ENCODE measurements at places on chromosomes 7 and 10.

GRCh38 chr10:4701016-4701415 lies 125.0 kb upstream of the AKR1E2 start:
- no peak for DNase-seq

DNA sequence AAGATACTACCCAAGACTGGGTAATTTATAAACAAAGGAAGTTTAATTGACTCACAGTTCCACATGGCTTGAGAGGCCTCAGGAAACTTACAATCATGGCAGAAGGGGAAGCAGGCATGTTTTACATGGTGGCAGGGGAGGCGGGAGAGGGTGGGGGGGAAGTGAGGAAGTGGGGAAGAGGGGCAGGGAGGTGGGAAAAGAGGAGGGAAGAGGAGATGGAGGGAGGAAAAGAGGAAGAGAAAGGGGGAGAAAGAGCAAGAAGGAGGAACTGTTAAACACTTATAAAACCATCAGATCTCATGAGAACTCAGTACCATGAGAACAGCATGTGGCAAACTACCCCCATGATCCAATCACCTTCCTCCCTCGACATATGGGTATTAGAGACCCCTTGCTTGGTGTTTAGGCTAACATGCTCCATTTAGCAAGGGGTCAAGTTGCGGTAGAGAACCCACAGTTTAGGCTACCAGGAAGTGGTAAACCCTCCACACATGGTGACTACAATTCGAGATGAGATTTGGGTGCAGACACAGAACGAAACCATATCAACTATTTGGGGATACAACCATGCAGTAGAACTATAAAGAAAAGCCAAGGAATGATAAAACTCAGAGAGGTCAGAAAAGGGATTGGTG lies 3.5 kb upstream of the LMBR1 start:
- no peak for DNase-seq

GRCh38 chr10:48399056-48399541 lies 92.6 kb downstream of the MAPK8 start:
- no peak for DNase-seq

DNA sequence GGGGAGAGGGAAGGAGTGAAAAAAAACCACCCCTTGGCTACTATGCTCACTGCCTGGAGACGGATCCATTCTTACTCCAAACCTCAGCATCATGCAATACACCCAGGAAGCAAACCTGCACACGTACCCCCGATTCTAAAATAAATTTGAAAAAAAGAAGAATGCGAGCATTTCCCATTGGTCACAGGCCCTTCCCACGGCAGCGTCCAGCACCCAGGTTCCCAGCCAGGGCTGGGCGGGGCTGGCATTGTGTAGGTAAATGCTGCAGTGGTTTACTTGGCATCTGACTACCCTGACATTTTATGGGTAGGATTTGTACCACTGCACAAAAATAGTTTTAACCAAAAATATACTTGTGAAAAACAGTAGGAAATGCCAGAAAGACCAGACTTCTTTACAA lies 418.9 kb downstream of the DNAJB6 start:
- DNase-seq: no peak

DNA sequence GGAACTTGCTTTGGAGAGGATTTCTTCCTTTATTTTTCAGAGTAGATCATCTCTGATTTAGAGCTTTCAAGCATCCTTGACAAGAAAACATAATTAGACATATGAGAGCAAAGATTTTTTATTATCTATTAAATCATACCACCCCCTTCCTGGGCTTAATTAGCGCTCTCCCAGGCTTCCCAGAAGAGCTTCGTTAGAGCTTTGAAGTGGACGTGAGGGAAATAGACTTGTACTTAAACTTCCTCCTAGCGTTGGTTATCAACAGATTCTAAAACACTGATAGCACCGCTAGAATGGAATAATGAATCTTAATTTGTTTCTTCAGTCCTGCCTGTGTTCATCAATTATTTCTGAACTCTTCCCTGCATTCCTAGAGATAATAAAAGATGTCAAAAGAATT lies 173.9 kb upstream of the STK17A start:
- DNase-seq: no peak

- DNase-seq: no peak
These were observed 3.4 kb upstream of the SMARCD3 start for GRCh38 chr7:151251689-151252560.

GRCh38 chr10:52940921-52941320 lies 168.3 kb upstream of the MBL2 start:
- no peak for DNase-seq

- no peak for DNase-seq
These were observed at the start of gene SUN3 for GRCh38 chr7:48028938-48029337. SUN3 (minus strand) TSS chr7:48029107; CDS start chr7:48028938, 169 bp downstream.

DNA sequence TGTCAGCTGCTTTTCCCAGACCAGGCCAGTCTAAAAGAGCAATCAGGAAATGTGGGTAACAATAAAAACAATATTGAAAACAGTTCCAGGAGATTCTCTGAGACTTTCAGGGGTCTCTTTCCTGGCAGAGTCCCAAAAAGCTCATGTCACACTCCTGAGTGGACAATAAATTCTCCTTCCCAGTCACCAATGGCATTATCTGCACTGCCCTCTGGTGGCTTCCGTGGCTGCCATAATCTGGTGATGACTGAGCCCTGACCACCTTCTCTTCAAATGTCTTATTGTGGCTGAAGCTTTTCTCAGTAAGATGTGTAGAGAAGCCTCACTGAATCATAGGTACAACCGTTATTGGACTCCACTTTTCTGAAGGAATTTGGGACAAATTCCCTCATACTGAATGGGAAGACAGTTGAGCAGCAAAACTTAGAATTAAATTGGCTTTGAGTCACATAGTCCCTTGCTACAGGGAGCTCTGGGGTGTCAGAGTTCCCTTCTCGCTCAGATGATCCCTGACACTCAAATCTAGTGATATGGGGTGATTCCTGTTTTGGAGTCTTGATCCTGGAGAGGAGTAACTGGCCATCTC lies 24.4 kb upstream of the ASAH2 start:
- peak; percentile 5 for DNase-seq

GRCh38 chr10:64067009-64067606 lies 545.9 kb downstream of the REEP3 start:
- no peak for DNase-seq

DNA sequence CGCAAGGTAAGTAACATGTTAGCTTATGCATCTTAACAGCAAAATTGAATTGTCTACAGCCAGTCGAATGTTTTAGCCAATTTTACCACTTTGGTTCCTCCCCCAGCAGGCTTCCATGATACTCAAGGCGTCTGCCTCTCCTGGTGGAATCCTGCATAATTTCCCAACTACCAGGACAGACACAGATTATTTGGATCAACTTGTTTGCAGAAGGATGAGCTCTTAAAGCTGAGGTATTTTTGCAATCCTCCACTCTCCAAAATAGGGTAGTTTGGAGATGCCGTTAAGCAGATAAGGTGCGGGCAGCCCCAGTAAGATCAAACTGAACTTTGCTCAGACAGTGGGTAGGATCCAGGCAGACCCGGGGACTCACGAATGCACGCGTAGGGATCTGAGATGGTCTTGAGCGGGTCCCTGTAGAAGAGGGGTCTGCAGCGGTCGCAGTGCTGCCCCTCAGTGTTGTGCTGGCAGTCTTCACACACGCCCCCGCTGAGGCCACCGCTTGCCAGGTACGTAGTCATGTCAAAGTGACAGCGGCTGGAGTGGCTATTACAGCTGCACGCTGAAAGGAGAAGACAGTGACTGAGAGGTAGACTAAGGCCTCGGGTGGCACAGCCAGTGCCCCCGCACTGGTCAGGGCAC lies 27.4 kb downstream of the LAMB4 start:
- no peak for DNase-seq

- no peak for DNase-seq
These were observed 64.2 kb upstream of the DNAJB6 start for GRCh38 chr7:157272351-157273207.

GRCh38 chr7:4297918-4298219 lies 384.2 kb upstream of the FOXK1 start:
- DNase-seq: no peak

DNA sequence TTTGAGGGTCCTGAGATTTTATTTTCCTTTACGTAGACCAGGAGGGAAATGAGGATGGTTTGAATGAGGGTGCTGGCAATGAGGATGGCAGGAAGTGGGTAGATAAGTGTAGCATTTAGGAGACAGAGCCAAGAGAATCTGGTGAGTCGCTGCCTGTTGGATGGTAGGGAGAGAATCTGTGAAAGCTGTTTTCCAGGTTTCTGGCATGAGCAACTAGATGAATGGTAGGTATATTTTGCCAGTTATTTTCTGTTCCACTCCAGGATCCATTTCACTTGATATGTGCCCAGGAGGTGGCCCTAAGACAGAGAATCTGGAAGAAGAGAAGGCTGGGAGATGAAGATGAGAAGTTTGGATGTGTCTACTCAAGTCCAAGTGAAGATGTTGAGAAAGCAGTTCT lies 63.3 kb upstream of the VIPR2 start:
- no peak for DNase-seq

DNA sequence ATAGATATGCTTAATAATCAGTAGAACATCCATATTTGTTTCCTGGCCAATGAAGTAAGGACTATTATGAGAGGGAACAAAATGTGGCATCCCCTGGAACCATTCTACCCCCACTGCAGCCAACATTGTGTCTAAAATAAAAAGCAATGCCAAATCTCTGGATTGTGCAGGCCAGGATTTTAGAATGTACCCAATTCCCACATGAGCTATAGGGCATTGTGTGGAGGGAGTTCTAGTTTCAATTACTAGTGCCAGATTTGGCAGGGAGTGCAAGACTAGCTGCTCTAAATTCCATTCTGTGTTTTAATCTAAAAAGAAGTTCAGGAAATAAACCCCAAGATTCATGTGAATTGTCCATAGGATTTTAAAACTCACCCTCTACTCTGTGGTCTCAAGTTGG lies 112.3 kb downstream of the HGF start:
- DNase-seq: no peak

DNA sequence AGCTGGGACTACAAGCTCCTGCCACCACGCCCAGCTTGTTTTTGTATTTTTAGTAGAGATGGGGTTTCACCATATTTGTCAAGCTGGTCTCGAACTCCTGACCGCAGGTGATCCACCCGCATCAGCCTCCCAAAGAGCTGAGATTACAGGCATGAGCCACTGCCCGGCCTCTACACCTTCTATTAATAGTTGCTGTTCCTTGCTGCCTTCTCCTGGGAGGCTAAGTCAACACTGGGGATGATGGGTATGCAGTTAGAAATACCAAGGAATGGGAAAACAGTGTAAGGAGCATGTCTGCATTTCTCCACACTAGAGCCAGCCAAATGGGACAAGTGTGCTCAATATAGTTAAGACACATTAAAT lies 97.3 kb upstream of the PDLIM1 start:
- no peak for DNase-seq

DNA sequence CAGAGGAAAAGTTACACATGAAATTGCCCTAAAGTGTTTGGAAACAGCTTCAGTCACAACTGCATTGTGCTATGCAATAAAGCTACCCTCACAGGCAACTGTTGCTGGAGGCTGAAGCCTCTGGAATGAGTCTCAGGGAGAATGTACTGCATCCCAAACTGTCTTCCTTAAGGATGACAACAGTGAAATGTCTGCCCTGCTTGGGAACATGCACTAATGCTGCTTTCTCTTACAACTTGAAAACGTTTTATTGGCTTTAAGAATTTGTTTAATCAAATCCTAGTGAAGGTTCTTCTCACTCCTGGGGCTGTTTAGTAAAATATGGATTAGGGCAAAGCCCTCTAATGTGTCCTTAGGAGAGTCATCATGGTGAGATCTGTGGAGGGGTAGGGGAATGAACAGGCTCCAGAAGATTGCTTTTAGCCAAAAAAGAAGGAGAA lies 215.4 kb downstream of the TWIST1 start:
- DNase-seq: no peak

GRCh38 chr7:32191305-32191704 lies 121.1 kb upstream of the PDE1C start:
- no peak for DNase-seq
